NCI-H1436 (cell line): ENCODE measurements at places on chromosomes 13 and 19.

DNA sequence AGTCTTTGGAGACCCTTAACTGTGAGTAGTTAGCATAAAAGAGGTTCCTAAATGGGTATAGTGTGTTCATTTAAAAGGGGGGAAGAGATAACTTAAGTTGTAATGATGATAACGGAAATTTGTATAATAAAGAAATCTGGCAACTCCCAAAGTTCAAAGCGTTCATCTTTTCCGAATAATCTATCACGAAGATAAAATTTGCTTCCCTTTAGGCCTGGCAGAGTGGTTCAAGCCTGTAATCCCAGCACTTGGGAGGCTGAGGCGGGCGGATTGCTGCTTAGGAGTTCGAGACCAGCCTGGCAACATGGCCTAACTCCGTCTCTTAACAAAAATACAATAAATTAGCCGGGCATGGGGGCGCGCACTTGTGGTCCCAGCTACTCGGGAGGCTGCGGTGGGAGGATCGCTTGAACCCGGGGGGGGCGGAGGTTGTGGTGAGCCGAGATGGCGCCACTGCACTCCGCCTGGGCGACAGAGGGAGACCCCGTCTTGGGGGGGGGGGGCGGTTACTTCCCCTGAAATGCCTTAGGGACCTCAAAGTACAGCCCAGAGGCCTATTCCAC is 934 bp downstream of the N4BP2L2 start:
- no peak for DNase-seq

DNA sequence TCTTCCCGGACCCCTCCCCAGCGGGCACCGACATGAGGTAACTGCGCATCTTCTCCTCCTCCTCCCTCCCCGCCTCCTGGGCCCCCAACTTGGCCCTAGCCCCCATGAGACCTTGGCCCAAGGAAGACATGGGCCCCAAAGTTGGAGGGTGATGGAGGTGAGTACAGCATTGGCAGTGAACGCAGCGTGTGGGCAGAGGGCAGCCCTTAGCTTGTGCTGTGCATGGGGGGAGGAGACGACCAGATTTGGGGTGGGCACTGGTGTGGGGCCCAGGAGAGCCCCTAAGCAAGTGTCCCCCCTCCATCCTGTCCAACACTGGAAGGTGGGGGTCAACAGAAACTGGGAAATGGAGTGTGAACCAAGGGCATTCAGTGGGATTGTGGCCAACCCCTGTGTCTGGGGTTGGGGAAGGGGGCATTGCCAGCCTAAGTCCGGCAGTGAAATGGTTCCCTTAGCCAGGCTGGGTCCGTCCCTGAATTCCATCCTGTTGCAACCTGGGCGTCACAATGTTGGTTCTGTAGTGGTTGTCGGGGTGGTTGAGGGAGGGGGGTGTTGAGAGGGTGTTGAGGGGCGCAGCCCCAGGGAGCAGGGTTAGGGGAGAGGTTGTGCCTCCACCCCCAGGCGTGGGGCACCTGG is 23.5 kb downstream of the NUMBL start:
- DNase-seq, result no peak

DNA sequence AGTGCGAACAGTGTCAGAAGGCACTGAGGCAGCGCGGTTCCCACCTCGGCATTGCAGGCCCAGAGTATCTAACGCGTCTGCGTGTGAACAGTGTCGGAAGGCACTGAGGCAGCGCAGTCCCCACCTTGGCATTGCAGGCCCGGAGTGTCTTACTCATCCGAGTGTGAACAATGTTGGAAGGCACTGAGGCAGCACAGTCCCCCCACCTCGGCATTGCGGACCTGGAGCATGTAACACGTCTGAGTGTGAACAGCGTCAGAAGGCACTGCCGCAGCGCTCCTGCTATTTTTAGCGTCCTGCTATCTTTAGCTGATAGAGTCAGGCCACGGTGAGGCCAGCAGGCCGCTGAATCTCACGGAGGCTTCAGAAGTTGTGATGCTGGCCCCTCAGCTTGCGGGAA is 39.6 kb downstream of the ATP11A start:
- no peak for DNase-seq

DNA sequence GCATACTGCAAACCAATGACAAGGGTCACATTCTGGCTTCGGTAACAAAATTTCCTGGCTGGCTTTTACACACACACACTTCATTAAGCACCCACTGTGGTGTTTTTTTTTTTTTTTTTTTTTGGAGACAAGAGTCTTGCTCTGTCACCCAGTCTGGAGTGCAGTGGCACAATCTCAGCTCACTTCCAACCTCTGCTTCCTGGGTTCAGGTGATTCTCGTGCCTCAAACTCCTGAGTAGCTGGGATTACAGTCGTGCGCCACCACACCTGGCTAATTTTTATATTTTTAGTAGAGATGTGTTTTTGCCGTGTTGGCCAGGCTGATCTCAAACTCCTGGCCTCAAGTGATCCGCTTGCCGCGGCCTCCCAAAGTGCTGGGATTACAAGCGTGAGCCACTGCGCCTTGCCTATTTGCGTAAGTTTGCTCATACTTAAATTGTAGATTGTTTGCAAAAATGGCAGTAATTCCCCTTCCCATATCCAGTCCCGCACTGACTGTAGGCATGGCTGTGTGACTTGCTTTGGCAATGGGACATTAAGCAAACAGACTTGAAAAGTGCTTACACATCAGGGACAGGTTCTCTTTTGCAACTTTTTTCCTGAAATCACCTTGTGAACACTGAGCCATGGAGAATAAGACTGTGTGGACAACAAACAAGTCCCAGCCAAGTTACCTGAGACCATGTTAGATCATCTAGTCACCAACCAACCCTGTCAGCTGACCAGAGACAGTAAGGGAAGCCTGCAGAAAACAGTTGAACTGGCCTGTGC is 42.1 kb upstream of the EBPL start:
- DNase-seq, result no peak
